NCI-H1436 (cell line): ENCODE measurements at places on chromosomes 12 and 14.

DNA sequence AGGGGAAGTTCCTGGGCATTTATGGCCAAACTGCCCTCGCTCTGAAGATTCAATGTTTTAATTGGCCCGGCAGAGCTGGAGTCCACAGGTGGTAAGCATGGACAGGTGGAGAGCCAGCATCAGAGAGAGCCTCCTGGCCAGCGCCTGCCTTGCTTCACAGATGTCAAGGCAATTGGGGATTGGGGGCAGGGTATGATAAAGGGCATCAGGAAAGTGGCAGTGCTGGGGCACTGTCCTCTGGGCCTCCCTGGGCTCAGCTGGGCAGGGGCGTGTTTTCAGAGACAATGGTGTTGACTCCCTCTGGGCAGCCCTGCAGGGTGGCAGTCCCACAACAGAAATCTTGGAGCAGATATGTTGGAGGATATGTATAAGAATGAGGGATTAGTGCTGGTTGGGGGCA is 237.3 kb downstream of the CACNA1C start:
- DNase-seq, result no peak

- peak; percentile 13 for DNase-seq
Observed at GRCh38 chr12:74646831-74647230, 109.2 kb downstream of the ATXN7L3B start.

DNA sequence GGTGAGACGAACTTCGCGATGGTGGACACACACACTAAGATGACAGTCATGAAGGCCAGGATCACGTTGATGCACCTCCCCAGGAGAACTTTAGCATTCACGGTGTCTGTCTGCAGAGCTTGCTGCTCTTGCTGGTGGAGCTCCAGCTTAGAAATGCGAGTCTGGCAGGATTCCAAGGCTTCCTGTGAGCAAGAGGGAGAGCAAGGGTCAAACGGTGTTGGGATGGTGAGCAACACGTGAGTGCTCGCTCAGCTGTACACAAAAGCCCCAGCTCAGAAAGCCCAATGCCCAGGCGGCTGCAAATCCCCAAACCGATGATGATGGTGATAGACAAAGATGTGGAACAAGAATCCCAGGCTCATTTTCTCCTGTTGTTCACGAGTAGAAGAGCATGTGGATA is 78.8 kb downstream of the TMCC3 start:
- no peak for DNase-seq

DNA sequence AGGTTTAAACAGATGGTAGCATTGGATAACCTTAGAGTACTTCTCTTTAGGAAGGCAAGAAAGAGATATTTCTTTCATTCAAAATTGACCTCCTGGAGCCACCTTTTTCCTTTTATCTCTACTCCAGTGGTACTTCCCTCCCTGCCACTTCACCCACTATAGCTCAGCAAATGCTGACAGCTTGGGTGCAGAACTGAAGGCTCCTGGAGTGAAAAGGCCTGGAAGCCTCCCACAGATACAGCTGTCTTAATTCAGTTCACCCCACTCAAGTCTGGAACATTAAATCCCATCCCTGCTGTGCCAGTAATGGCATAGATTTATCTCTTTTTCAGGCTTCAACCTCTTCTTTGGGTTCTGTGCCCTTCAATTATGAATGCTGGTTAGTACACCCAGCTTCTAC is 140.3 kb downstream of the NEDD1 start:
- DNase-seq, result no peak

DNA sequence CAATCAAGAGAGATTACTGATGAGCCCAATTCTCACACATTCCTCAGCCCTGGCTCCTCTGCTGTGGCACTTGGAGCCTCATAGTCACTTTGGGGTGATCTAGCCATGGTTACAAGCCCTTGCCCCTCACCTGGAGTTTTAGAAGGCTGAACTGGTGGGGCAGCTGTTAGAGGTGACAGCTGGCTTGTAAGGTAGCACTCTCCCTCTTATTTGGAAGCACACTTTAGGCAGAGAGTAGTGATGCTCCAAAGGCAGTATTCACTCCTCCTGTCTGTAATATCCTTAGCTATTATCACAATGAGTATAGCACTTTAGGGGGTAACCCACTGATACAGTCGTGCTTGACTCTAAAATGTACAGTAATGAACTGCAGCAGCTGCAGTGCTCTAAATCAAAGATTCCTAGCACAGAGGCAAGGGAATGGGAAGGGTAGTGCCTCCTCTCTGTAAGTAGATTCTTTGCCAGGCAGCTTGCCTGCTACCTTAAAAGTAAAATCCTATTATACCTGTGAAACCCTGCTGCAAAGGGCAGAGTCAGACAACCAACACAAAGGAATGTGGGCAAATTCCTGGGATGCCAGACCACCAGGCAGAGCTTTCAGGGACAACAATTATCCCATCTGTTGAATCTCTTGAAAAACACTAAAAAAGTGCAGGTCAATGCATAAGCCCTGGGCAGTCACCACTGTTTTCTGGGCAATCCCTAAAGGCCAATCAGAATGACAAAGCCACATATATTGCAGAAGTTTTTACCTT is 336.3 kb downstream of the NOVA1 start:
- DNase-seq, result no peak

GRCh38 chr14:54942913-54943312 is 40.3 kb upstream of the GCH1 start:
- no peak for DNase-seq

GRCh38 chr14:88683119-88683518 is 109.6 kb downstream of the EML5 start:
- DNase-seq, result no peak

DNA sequence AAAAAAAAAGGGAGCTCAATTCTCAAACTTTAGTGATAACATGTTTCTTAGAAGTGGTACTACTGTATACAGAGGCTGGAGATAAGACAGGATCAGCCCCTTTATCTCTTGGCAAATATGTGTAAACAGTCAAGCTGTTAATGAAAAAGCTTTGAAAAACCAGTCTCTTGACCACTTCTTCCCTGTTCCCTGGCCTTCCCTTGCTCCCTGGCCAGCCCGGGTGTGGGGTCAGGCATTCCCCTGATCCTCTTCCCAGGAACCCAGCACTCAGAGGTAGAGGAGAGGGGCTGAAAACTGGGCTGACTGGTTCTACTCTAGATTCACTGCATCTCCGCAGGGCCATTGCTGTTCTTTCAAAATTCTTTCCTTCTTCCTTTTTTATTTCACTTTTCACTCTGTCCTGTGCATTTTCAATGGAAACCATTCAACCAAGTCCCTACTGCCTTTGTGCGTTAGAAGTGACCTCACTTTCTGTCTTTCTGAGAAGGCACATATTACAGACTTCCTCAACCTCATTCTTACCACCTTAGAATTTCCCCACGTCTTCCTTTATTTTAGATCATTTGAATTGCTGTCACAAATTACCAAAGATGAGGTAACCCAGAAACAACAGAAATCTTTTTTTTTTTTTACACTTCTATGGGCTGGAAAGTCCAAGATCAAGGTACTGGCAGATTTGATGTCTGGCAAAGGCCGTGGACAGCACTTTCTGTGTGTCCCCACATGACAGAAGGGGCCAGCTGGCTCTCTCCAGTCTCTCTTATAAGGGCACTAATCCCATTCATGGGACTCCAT is 5.7 kb downstream of the GNG2 start:
- DNase-seq, result no peak

DNA sequence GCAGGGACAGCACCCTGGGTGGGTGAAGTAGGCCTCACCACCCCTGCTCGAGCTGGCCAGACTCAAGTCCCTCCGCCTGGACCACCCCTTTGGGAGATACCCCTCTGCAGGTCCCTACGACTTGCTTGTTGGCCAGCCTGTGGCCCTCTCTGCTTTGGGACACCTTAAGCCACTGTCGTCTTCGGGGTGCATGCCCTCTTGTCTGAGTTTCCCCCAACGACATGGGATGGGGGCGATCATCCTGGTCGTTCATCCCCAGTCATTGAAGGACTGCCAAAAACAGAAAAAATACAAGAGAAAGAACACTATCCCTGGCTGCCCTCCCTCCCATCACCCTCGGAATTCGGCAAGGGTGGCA is 151.1 kb downstream of the DPF3 start:
- no peak for DNase-seq

GRCh38 chr14:34843011-34843554 is 32.1 kb downstream of the BAZ1A start:
- no peak for DNase-seq

GRCh38 chr12:29582146-29582545 is 84.7 kb upstream of the OVCH1 start:
- no peak for DNase-seq

- no peak for DNase-seq
Observed at GRCh38 chr14:35847636-35848035, 21.5 kb downstream of the BRMS1L start.

DNA sequence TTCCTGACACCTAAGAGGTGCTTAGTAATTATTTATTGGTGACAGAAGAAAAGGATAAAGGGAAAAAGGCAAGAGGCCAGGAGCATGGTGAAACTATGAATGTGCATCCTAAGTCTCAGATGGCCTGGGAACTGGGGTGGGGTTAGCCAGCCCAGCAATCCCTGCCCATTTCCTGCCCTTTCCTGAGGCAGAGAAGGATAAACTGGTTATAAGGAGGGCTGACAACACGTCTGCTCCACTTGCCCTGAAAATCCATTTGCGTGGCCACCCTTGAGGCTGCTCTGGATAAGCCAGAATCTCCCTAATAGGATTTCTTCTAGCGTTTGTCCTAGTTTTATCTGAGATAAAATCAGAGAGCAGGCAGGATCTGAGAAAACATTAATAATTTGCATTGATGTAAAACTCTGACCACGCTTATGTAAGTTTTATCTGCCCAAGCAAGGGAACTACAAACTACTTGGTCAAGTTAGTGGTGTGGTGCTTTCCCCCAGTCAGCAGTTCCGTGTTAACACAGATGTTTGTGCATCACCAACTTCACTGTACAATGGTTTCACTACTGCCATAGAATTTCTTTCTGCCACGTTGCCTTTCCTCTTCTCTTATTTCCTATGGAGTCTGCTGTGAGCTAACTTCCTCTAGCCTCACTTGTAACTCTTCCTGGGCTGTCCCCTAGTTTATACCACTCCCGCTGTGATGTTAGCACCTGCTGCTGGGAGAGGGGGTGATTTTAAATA is 392.7 kb downstream of the RPS29 start:
- no peak for DNase-seq

GRCh38 chr14:104747876-104748275 is 5.1 kb upstream of the SIVA1 start:
- no peak for DNase-seq

DNA sequence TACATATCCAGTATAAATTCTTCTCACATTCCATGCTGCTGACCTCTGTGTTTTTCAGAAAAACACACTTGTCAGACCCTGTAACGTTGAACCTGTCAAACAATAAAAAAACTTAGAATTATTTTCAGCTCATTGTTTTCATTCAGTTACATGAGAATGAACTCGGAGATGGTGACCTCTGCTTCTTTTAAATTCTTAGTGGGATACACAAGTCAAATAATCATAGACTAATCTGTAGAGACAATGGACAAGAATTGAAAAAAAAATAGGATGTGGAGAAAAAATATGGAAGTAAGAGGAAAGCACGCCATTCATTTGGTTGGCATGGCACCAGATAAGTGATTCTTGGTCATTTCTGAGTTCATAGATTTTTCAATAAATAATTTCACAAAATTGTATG is 7.2 kb downstream of the CD69 start:
- no peak for DNase-seq

DNA sequence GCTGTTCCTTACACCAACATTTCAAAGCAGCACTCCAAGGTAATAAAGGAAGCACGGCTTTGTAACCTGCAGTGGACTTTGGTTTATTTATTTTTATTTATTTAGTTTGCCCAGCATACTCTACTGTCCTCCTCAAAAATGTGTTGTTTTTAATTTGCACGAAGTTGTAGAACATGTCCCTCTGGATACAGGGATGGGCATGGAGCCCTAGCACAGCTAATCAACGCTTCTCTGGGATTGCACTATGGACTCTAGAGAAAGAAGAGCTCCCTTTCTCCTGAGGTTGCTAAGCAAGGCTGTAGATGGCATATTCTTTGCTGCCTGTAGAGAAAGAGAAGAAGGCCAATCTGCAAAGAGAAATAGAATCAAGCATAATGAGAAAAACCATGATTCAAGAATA is 5.9 kb upstream of the ANAPC5 start:
- no peak for DNase-seq

GRCh38 chr14:105023791-105024480 is 3.1 kb upstream of the CDCA4 start:
- no peak for DNase-seq

- DNase-seq, result no peak
Observed at GRCh38 chr14:93285044-93285443, 47.8 kb downstream of the BTBD7 start.

- DNase-seq, result no peak
Observed at GRCh38 chr12:42857106-42857505, 267.6 kb upstream of the PRICKLE1 start.

DNA sequence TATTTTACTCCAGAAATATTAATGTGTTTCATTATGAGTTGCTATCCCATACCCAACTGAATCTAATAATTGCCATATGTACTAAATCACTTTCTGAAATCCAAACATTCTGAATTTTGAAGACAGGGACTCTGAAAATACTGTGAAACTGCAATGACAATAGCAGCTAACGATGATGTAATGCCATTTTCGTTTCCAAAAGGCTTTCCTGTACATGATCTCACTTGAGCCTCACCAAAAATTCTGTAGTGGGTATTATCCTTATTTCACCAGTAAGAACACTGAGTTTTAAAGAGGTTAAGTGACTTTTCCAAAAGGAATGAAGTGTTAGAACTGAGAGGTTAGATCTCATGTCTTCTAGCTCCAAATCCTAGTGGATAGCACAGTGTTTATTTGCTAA is 133.3 kb downstream of the FLRT2 start:
- no peak for DNase-seq

DNA sequence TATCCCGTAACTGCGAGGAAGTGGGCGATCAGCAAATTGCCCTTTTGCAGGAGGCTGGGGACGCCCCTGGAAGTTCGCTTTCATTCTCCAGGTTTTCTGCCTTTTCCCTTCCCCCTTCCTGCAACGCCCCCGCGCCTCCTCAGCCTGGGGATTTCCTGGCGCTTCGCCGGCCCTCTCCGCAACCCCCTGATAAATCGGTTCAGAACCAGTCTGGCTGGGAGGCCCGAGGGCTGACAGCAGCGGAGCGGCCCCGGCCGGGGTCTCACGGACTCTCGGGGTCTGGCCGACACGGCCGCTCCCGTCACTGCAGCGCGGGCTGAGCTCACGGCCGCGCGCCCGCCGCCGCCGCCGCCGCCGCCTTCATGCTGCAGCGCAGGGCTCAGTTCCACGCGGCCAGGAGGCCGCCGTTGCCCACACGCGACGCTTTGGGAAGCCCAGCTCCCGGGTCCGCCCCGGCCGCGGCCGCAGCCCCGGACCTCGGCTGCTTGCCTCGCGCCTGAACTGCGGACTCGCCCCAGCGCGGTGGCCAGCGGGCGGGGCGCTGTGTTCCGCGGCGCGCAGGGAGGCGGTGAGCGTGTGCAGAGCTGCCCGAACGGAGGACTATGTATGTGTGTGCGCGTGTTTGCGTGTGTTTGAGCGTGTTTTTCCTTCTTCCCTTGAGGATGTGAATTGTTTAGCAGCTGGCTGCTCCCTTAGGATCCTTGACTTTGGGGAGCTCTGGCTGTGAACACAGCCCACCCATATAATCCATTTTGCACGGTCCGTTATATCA is at the start of gene LRFN5:
LRFN5 (plus strand) TSS at position 345 of the 772 bp plus-strand sequence.
- DNase-seq, result no peak

GRCh38 chr14:102831163-102831804 is 54.0 kb downstream of the TRAF3 start:
- DNase-seq, result no peak

- no peak for DNase-seq
Observed at GRCh38 chr14:97253756-97254155, 456.6 kb downstream of the VRK1 start.
